ENCODE measurements at places on chromosomes 6 and 20.
A peak's percentile ranks its signal among the peaks of the same experiment; 100 is the strongest.

DNA sequence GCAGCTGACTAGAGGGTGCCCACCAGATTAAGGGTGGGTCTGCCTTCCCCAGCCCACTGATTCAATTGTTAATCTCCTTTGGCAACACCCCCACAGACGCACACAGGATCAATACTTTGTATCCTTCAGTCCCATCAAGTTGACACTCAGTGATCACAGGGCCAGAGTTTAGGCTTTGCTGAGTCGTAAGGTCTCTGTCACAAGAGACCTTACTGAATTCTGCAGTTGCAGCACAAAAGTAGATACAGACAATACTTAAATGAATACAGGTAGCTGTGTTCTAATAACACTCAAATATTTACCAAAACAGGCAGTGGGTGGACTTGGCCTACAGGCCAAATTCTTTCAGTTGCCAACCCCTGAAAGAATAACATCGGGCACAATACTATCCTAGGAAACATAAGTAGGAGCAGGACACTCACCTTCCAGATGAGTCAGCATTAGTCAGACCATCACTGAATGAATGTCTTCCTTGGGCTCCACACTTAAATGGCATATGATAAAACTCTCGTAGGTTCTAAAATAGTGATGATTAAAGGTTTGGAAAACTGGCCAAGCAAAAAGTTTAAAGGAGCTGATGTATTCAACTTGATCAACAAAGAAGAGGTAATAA, 190.0 kb downstream of the UBE3D start:
- DNase-seq, result no peak

DNA sequence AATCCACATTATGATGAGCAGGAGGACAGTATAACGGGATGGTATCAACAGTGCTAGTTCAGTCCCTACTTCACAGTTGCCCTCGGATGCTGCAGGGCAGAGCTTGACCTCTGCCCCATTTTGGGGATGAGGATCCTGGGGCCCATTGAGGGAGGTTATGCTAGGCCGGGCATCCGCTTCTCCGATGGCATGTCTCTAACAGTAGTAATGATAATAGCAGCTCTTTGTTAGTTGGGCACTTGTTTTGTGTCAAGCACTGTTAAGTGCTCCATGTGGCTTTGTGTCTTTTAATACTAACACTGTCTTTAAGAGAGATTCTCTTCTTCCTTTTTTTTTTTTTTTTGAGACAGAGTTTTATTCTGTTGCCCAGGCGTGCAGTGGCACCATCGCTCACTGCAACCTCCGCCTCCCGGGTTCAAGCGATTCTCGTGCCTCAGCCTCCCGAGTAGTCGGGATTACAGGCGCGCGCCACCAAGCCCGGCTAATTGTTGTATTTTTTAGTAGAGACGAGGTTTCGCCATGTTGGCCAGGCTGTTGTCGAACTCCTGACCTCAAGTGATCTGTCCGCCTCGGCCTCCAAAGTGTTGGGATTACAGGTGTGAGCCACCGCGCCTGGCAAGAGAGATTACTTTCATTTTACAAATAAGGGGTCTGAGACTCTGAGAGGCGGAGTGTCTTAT, 1.1 kb downstream of the MAPRE1 start:
- no peak for DNase-seq

DNA sequence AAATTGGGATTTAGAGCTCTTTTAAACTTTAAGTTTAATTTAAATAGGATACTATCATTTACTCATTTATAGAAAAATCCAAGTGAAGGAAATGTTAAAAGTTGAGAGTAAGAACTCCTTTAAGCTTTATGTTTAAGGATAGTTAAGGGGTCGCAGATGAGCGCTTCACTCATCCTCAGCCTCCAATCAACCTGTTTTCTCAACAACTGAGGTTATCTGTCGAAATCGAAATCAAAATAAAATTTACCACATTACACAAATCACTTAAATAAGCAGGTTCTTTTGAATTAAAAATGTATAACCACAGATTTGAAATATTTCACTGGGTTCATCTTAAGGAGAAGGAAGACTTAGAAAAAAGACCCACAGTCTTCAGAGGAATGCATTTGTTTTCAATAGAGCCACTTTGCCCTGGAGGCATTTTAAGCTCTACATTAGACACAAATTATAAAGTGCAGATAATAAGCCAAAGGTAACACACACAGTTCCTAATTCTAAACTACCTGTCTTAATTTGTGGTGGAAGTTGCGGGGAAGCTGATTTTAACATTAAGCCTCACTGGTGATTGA, 5.5 kb downstream of the PAX1 start:
- DNase-seq, result no peak

GRCh38 chr6:163599136-163599535, 184.6 kb downstream of the QKI start:
- no peak for DNase-seq

GRCh38 chr20:58652606-58653294, 1.7 kb downstream of the STX16 start:
- DNase-seq, result no peak

- DNase-seq, result no peak
Measured at GRCh38 chr6:168676552-168677322, 235.8 kb downstream of the SMOC2 start.

DNA sequence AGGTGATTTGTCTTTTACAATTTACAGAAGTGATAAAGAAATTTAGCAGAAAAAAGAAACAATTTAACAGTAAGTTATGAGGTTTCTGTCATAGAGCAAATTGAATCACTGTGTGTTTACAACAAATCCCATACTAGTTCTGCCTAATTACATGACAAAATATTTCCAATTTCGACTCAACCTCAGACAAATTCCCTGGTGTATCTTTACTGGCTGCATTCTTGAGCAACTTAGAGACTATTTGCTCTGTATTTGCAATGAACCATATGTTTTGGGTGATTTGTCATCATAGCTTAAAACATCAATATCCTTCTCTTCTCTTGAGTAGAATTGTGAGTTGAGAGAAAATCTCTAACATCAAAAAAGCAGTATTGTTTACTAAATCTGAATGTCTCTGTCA, 128.7 kb downstream of the SIM1 start:
- no peak for DNase-seq

DNA sequence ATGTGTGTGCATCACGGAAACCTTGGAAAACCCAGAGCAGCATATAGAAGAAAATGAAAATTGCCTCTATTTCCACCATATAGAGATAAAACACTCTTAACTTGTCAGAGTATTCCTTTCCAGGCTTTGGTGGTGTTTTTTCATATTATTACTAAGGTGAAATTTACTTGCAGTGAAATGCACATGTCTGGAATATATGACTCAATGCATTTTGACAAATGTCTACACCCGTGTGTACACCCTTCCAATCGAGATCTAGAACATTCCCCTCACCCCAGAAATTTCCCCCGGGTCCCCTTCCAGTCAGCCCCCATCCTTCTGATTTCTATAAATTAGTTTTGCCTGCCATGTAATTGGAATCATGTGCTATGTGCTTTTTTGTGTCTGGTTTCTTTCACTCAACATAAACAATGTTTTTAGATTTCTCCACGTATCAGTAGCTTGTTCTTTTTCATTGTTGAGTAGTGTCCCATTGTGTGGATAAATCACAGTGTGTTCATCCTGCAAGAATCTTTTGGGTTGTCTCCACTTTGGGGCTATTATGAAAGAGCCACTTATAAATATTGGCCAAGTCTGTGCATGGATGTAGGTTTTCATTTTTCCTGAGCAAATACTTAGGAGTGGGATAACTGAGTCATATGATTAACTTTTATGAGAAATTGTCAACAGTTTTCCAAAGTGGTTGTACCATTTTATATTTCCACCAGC, 19.9 kb upstream of the PREX1 start:
- DNase-seq, result no peak

- DNase-seq, result no peak
Measured at GRCh38 chr20:39983183-39983582, 705.9 kb downstream of the MAFB start.

DNA sequence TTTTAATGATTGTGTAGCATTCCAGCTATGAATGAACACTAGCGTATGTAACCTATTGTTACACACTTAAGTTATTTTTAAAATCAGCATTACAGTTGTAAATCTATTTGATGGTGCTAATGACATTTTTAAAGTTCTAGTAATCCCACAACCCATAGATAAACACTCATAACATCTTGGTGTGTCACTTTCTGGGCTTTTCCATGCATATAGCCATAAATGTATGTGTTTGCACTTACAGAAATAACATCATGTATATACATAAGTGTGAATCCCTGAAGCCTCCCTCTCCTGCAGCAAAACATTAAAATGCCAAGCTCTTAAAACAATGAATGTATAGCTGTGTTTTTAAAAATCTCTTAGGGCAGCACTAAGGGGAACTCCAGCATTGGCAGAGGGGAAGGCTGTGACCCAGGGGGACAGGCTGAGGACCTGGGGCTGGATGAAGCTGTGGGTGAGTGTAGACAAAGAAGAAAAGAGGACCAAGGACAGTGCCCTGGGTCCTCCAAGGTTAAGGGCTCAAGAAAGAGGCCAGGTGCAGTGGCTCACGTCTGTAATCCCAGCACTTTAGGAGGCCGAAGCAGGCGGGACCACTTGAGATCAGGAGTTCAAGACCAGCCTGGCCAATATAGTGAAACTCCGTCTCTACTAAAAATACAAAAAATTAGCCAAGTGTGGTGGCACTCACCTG, 929 bp upstream of the CENPB start:
- DNase-seq, result no peak

DNA sequence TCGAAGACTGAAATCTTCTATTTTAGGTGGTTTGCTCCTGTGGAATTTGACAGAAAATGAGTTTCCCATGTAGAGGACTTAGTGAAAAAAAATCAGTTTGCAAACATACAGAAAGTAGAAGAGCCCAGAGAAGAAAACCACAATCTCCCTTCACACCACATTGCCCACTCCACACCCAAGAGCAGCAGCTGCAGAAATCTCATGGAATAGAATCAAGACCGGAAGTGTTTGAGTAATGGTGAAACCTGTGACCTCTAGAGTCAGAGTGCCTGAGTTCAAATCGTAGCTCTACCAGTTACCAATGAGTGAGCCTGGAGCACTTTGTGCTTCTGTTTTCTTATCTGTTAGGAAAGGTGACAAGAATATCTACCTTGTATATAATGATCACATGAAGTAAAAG, 4.6 kb downstream of the SIRPG start:
- DNase-seq, result no peak

DNA sequence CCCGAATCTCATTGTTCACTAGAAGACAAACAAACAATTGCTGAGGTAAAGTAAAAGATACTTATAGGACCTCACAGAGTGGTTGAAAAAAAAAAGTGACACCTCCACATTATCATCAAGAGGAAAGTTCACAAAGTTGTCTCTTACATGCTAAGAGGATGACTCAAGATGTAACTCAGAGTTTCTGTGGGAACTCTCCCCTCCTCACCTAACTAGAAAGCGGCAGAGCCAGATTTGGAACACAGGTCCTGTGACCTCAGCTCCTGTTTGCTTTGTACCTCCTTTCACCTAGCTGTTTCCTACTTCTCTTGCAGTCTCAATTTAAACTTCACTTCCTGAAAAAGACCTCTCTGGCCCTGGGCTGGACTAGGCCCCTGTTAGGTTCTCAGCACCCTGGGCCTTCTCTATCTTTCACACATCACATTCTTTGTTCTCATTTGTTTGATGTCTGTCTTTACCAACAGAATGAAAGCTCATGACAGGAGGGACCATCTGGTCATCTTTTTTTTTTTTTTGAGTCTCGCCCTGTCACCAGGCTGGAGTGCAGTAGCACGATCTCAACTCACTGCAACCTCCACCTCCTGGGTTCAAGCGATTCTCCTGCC, 60.8 kb downstream of the CD24 start:
- no peak for DNase-seq

- no peak for DNase-seq
Measured at GRCh38 chr6:6412700-6413099, 92.2 kb upstream of the F13A1 start.

GRCh38 chr6:72418495-72418894, 203.4 kb upstream of the KCNQ5 start:
- peak; percentile 51 for DNase-seq

GRCh38 chr6:161133963-161134362, 139.9 kb downstream of the AGPAT4 start:
- DNase-seq, result no peak

- DNase-seq, result no peak
Measured at GRCh38 chr6:54194067-54194466, 82.8 kb downstream of the MLIP start.

DNA sequence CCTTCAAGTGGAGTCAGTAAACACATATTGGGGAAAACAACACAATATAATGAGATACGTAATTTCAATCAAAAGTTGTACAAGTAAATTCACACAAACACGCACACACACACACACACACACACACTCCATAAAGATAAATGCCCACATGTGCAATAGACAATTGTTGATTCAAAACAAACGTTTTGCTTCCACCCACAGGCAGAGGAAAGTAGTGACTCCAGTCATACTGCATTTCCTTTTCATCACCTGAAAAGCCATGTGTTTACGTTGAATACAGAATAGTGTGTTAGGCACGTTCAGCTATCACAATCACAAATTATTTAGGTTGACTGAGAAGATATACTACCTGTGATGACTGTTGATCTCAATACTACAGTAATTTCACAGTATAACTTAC, 443.8 kb upstream of the MANEA start:
- DNase-seq, result no peak

GRCh38 chr20:24519476-24519875, 50.0 kb downstream of the SYNDIG1 start:
- DNase-seq, result no peak

DNA sequence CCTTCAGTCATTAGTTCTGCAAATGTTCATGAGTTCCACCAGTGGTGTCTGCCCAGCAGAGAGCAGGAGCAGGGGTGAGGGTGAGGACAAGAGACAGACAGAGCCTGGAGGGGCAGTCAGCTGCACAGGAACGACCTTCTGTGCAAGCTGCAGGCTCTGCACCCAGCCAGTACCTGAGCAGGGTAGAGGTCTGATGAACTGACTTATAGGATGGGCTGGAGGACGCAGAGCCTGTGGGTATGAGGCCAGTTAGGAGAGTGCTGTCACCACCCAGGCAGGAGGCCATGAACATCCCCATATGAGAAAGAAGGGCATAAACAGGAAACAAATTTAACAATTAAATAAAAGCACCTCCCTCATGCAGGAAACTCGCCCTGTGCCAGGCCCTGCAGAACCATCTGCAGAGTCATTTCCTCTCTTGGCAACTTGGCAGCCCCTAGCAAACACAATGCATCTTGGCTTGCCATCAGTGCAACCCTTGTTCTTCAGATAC, 17.9 kb downstream of the C6orf15 start:
- DNase-seq, result no peak

- DNase-seq, result no peak
Measured at GRCh38 chr6:1001655-1002349, 308.9 kb upstream of the EXOC2 start.

DNA sequence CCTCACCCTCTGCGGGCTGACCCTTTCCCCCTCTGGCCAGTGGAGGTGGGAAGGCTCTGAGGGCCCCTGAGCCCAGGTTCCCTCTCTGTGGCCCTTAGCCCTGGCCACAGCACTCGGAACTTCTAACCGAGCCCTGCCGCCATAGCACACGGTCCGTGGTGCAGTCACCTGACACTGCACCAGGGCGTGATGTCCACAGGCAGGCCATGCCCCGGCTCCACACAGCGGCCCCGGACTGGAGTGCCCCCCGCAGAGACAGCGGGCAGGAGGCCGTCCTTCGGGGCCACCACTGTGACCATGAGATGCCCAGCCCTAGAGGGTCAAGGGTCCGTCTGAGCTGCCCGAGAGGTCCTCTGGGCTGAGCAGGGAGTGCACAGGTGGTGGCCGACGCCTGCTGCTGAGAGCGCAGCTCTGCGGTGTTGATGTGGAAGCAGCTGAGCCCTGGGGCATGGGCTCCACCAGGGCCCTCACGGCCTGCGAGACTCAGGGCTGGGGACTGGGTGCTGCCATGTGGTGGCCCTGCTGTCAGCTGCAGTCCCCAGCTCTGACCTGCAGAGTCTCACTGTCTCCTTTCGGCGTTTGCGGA, 11.2 kb upstream of the BHLHE23 start:
- no peak for DNase-seq

Measured in NCI-H524 treated with DMSO at 0.1 percent for 48 hours (cell line).